ENCODE measurements at places on chromosomes 2 and 18.

DNA sequence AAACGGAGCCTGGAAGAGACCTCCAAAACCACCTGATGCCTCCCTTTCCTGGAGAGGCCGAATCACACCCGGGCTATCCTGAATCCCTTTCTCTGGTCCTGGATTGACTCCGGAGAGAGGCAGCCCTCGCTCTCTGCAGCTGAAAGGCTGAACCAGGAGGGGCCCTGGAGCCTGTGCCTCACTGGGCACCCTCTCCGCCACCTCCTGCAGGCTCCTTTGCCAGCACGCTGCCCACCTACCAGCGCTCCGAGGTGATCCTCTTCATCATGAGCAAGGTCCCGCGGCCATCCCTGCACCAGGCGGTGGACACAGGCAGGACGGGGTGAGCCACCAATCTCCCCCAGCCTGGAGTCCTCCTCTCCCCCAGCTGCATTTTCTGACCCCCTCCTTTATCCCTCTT is 35.7 kb downstream of the POMC start:
- DNase-seq: no peak

- DNase-seq: no peak
Measured at GRCh38 chr18:2244641-2245040, 326.7 kb downstream of the METTL4 start.

DNA sequence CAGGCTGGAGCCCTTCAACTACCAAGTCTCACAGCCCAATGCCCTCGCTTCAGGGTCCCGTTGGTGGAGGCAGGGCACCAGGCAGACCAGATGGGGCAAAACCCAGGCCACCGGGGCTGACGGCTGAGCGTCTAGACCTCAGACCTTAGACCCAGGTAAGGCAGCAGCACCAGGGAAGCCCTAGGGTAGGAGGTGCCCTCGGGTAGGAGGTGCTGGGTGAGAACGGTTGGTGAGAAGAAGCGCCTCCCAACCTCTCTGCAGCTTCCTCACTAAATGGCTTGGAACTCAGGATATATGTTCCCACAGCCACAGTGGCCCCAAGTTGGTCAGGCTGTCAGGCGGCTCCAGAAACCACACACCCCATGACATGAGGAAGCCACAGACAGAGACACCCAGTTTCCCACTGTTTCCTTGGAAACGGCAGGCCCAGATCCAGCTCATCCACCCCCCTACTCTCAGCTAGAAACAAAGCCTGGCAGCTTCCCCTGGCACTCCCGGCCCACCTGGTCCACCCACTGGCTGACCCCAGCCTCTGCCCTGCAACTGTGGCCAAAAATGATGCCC is 13.1 kb upstream of the MLPH start:
- no peak for DNase-seq

GRCh38 chr2:16687955-16688354 is 22.3 kb upstream of the CYRIA start:
- no peak for DNase-seq

GRCh38 chr2:12168791-12169388 is 422.5 kb downstream of the LPIN1 start:
- no peak for DNase-seq

DNA sequence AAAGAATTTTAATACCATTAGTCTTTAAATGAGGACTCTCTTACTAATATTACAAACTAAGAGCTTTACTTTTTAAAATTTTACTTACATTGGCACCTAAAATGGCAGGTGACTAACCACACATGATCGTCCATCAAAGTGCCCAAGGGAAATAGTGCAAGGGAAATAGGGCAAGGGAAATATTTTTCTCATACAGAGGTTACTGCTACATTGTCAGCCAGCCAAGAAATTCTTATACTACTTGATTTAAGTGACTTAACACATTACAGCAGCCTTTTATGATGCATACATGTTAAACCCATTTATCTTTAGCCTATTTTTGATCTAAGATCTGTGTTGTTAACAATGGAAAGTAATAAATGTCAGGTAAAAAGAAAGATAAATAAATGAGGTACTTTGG is 587.2 kb upstream of the PKDCC start:
- DNase-seq: no peak

- no peak for DNase-seq
Measured at GRCh38 chr18:10374195-10374594, 80.2 kb upstream of the APCDD1 start.

DNA sequence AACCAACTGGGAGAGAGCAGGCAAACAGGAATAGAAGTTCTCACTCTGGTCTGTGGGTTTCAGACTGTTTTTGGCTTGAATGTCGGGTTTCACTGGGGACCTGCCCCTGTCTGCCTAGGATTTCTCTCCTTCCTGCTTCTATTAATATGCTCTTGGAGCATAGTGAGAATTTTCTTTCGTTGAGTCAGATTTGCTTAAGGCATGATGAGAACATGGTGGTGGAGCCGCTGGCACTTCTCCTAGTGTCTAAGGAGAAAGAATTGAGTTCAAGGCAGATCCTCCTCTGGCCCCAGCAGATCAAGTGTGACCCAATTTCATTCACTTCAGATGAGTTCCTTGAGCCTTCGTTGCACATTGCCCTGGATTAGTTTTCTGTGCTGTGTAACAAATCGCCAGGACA is 103.9 kb upstream of the HS6ST1 start:
- no peak for DNase-seq

DNA sequence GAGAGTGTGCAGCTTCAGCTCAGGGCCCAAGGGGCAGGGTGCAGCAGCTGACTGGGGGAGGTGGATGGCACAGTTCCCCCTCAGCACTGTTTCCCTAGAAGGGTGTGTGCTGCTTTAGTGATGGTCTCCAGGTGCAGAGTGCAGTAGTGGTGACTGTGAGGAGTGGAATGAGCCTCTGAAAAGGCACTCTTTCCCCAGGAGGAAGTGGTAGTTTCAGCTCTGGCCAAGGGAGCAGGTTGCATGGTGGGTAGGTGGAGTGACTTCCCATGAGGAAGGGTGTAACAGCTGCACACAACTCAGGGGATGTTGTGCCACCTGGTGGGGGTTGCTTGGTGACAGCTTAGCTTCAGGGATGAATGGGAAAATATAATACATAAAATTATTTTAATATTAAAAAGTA is 251.5 kb upstream of the NXPH2 start:
- DNase-seq: no peak

DNA sequence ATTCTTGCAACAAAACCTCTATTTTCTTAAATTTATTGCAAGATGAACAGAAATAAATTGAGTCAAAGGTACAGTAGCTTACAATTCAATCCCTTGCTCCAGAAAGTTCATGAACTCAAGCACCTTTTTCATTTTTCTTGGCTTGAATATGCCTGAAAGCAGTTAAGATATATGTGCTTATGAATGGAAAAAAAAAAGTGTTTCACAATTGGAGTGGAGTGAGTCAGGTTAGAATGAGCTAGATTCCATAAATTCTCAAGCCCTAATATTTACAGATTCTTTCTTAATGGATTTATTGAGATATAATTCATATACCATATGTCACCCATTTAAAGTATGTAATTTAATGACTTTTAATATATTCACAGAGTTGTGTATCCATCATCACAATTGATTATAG is 39.6 kb upstream of the NEMP2 start:
- DNase-seq: no peak

DNA sequence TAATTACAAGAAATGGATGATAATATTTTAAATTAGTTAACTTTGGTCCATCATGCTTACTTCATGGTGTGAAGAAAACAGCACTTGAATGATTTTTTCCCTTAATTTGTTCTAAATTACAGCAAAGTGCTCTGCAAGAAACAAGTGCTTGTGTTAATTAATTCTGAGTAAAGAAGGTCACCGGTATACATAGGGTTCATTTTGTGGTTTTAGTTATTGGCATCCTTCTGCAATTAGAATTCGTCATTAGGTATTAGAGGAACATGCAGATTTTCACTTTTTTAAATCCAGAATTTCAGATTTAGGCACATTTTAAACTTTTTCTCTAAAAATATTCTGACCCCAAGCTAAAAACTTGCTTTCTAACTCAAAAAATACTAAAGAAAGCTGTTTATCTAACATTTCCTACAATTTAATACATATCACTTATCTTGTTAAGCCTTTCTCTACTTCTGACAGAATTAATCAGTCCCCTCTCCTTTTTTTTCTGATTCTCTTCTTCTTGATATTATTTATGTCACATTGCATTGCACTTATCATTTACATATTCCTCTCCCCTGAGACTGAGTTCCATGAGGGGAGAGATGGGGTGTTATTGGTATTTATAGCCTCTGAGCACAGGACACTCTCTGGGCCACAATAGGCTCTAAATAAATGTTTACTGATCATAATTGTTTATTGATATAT is 129.2 kb downstream of the PLA2R1 start:
- no peak for DNase-seq

- DNase-seq: no peak
Measured at GRCh38 chr2:9032121-9032520, 28.6 kb upstream of the MBOAT2 start.

DNA sequence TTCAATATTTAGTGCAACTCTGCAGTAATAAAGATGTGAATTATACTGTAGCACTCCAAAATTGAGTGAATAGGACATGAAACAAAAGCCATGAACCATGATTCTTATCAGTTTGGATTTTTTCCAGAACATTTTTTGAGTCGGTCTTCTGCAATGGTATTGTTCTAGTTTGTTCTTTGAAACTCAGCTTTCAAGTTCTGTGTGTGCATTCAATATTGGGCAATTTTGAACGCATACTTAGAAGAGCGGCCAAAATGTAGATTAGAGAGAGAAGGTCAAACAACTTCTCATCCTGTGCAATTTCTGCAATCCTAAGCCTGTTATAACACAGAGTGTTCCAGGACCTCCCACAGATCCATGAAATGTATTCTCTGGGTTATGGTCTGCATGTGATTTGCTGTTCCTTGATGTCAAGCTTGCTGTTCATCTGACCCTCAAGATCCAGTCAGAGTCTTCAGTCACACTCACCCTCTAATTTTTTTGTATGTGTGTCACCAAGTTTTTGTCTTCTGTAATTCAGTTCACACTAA is 48.3 kb downstream of the TSPYL6 start:
- DNase-seq: no peak

DNA sequence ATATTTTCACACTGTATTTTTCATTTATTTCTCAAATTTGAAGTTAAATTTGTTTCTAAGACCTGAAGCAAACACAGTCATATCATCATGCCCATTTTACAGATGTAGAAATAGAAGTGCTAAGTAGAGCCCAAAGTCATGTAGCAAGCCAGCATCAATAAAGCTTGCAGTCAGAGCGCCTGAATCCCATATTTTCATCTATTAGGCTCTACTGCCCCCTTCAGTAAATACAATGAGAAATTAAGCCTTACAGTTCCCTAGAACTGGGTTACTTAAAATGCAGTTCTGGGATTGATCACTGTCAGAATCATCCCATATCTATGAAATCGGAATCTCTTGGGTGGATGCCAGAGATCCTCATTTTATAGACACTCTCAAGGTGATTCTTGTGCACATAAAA is 419.9 kb downstream of the TGIF1 start:
- DNase-seq: no peak

GRCh38 chr2:64212801-64213321 is 68.6 kb upstream of the PELI1 start:
- no peak for DNase-seq

GRCh38 chr2:108304975-108305374 is 16.3 kb downstream of the SULT1C2 start:
- no peak for DNase-seq

- DNase-seq: no peak
Measured at GRCh38 chr2:165594935-165595255, 125.4 kb downstream of the CSRNP3 start.

- DNase-seq: no peak
Measured at GRCh38 chr2:162084536-162084935, 10.5 kb upstream of the DPP4 start.
